Central memory CD4-positive, alpha-beta T cell (primary cell): ENCODE measurements at places on chromosomes 4 and X.

DNA sequence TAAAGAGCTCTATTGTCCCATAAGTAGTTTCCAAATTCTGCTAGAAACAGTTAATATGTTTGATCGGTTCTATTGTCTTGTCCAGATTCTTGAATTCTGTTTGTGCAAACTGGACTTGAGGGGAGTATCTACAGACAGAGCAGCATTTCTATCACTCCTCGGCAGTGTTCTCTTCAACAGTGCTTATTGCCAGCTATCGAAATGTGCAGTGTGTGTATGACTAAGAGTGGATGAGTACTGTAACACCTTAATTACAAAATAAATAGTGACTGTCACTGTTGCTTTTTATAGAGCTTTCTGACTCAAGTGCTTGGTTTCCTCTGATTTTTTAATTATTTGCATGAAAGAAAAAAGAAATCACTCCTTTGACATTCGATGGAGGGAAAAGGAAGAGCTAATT is 274.6 kb downstream of the RPA4 start:
- no peak for DNase-seq

DNA sequence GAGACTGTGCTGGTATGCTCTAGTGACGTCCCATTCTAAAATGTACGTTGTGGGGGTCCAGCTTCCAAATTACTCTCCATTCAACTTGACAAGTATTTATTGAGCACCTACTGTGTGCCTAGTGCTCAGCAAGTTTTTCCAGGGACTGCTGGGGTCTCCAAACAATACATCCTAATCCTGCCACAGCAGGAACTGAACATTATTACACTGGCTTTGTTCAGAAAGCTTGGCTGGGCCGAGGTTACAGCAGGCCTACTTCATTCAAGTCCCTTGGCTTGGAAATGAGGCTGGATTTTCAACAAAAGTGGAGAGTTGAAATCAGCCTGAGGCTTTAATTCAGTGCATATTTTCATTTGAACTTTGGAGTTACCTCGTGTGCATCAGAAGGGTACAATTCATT is 78.0 kb downstream of the GUCY2F start:
- no peak for DNase-seq

DNA sequence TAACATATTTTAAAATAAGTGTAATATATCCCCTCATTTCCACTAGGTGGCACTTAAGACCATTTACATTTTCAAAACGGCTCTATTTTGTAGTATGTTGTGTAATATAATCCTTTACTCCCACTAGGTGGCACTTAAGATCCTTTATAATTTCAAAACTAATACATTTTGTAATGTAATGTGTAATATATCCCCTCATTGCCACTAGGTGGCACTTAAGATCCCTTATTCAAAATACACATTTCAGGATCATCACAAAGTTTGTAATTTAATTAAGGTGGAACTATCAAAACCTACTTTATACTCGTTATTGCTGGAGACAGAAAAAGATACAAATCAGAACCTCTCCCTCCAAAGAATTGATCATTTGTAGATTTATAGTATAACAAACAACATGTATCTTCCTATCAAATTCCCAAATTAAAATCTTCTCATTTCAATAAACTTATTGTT is 132.5 kb downstream of the ARHGAP6 start:
- DNase-seq, result peak; percentile 72

DNA sequence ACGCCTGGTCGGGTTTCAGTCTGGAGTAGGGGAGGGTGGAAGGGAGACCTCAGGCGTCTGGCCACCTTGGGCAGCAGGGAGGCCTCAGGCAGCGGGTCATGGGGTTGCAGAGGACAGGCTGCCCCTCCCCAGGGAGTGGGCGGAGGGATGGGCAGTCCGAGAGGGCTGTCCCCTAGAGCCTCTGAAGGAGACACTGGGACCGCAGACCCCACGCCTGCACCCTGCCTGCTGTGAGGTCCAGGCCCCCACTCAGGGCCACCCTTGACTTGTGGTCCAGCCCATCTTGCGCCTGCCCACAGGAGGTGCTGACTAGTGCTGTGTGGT is 16.5 kb downstream of the FGFRL1 start:
- no peak for DNase-seq

DNA sequence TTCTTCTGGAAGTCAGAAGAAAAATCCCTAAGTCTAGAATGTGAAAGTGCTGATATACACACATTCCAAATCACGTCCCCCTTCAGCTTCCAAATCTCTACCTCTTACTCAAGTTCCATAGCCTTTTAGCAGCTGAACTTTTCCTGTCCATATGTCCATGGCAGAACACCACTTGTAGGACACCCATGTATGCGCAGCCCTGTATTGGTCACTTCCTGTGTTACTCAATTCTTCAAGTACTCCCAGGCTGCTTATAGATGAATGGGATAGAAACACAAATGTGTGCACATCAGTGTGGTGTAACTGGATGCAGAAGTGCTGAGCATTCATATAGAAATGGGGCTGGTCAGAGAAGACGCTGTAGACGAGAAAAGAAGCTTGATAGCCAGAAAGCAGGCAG is 18.8 kb downstream of the SRPX2 start:
- DNase-seq, result no peak

- DNase-seq, result no peak
These were observed 20.6 kb upstream of the APELA start for GRCh38 chr4:164856396-164856795.

DNA sequence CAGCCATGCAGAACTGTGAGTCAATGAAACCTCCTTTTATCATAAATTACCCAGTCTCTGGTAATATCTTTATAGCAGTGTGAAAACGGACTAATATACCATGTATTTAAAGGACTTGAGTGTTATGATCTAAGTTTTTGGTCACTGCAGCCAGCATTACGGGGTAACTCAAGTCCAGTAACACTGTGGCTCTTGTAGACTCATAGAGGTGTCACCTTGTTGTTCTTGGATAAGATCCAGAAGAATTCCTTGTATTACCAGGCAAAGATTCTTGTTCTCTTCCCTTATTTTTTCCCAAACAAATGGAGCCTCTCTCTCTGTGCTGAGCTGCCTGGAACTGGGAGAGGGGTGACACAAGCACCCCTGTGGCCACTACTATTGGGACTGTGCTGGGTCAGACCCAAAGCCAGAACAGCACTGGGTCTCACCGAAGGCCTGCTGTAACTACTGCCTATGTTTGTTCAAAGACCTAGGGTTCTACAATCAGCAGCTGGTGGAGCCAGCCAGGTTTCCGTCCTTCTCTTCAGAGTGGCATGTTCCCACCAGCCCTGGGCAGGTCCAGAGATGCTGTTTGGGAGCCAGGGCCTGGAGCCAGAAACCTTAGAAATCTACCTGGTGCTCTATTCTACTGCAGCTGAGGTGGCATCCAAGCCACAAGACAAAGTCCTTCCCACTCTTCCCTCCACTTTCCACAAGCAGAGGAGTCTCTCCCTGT is 43.7 kb upstream of the MED14 start:
- DNase-seq, result no peak

DNA sequence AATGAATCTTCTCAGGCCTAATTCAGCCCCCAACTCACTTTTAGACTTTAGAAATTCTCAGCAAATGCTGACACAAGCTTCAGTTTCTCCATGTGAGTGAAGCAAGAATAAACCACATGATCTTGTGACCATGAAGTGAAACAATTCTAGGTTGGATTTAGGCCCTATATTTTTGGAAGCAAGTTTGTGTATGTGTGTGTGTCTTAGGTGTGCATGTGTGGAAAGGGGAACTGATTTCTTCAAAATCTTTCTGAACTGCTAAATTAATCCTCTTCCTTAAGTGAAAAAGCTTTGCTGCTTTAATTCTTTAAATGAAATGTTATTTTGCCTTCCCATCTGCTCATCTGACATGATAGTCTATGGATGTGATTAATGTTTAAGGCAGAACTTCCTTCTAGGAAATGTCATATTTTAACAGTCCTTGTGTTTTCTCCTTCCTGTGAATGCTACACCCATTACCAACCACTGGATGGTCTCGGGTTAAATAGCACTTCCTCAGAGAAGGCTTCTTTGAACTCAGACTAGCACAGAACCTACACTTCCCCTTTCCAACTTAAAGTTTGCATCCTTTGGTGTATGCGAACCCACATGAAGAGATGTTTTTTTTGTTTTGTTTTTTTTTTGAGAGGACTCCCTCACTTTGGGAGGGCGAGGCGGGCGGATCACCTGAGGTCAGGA is 1.2 kb upstream of the TMEM144 start:
- DNase-seq, result no peak

GRCh38 chrX:108699368-108699767 is 37.0 kb downstream of the IRS4 start:
- no peak for DNase-seq

- DNase-seq, result no peak
These were observed 124.5 kb downstream of the ATXN3L start for GRCh38 chrX:13195340-13195739.

DNA sequence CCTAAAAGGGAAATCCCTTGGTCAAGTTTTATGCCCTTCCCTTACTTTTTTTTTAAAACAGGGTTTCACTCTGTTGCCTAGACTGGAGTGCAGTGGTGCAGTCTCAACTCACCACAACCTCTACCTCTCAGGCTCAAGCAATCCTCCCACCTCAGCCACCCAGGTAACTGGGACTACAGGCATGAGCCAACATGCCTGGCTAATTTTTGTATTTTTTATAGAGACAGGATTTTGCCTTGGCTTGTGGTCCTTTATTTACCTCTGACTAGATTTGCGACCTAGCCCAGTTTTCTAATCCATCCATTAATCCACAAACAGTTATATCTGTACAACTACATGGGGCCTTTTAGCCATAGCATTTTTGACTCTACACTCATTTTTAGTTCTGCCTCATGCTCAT is 23.7 kb downstream of the CDS1 start:
- no peak for DNase-seq

DNA sequence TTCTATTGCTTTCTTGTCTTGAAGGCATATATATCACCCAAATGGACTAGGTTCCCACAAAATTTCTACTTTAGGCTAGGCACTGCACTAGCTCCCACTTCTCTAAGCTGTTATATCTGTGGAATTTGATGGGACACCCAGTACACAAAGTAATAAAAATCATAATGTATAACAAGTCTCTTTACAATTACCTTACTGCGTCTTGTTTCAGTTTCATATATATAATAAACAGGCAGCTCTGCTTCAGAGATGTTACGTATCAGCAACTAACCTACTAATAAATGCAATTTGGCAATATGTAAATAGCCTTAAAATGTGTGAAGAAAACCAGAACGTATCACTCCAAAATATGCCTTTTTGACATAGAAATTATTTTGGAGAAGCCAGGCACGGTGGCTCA is 42.0 kb upstream of the UGDH start:
- DNase-seq, result no peak

DNA sequence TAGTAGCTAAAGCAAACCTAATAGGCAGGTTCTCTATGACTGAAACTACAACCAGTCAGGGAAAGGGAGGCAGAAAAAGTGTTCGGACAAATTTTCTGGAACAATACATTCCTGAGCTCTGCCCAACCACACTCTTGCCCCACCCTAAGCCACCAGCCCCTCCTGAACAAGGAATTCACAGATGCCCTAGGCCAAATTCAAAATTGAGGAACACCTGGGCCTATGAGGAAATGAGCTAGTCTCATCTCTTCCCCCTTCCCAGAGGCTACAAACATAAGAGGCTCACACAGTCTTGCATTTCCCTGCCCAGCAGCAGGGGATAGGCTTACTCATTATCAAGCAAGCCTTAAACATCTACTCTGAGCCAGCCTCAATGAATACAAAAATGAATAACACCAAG is 284.7 kb downstream of the ZNF674 start:
- DNase-seq, result no peak

- no peak for DNase-seq
These were observed 760 bp downstream of the UGT8 start for GRCh38 chr4:114599231-114599902.
